ENCODE measurements at places on chromosomes 13 and 19.

DNA sequence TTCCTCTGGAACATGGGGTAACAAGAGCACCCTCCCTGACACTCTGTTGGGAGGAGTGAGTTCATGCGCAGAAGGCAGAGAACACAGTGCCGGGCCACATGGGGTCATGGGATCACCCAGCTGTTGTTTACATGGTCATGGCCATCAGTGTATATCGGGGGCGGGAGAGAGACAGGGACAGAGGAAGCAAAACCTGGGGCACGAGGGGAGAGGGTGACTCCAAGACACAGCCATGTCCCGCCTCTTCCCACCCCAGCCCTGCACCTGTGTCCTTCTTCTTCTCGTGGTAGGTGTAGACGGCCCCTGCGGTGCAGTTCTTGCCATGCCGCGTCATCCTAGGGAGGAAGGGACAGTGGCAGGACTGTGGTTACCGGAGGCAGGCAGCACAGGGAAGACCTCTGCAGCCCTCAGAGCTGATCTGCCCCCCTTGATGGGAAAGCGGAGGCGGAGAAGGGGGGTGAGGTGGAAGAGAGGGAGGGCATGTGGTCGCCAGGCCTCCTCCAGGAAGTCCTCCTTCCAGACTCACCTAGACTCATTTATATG is 19.9 kb downstream of the NOSIP start:
- peaks cover 10% of the 10 kb centered on the region for H3K36me3 ChIP-seq
- H3K4me1 ChIP-seq, result no peaks in the 10 kb centered on the region

GRCh38 chr13:48532256-48532505 is 699 bp downstream of the RCBTB2 start:
- H3K36me3 ChIP-seq, result no peaks in the 10 kb centered on the region
- H3K4me3 ChIP-seq, result peak overlapping the region; percentile 80
- no peaks in the 10 kb centered on the region for H3K27me3 ChIP-seq
- H3K27ac ChIP-seq, result peak overlapping the region; percentile 95
- H3K4me1 ChIP-seq, result peaks cover 13% of the 10 kb centered on the region

DNA sequence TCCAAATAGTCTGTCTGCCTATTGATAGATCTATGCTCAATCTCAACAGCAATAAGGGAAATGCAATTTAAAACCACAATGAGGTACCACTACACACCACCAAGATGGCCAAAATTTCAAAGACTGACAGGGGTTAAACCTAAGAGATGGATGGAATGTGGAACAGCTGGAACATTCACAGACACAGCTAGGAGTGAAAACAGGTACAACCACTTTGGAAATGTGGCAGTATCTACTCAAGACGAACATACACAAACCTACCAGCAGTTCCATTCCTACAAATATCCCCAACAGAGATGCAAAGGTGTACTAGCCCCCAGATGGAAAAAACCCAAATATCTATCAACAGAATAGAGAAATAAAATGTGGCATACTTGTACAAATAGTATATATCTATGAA is 86.4 kb downstream of the TSC22D1 start:
- H3K4me3 ChIP-seq, result no peak overlapping the region
- H3K27ac ChIP-seq, result no peak overlapping the region
- H3K27me3 ChIP-seq, result no peaks in the 10 kb centered on the region

DNA sequence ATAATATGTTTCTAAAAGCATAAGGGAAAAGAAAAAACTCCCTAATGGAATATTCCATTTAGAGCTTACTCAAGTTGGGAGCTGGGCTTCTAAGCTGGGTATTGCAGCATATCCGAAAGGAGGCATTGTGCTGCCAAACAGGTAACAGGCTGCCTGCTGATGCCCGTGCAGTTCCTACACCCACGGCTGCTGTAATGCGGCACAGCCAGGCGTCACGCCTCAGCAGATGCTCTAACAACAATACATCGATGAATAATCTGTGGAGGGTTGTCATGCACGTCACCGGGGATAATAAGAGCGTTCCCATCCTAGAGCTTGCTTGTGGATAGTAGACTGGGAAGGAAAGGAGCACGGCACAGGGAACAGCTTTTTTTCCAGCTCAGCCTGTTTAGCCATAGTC is 1582.1 kb upstream of the SLC10A2 start:
- no peak overlapping the region for H3K27ac ChIP-seq
- H3K27me3 ChIP-seq, result no peaks in the 10 kb centered on the region
- no peak for DNase-seq
- no peaks in the 10 kb centered on the region for H3K36me3 ChIP-seq
- H3K4me1 ChIP-seq, result no peaks in the 10 kb centered on the region
- H3K4me3 ChIP-seq, result no peak overlapping the region

- H3K27me3 ChIP-seq, result no peaks in the 10 kb centered on the region
- peaks cover 16% of the 10 kb centered on the region for H3K4me1 ChIP-seq
- H3K4me3 ChIP-seq, result peak within 1 kb of the TSS; percentile 81
- DNase-seq, result peak; percentile 76
Measured at GRCh38 chr19:44748426-44749254, at the start of gene BCL3. Gene BCL3 (plus strand): TSS chr19:44748708. CDS start chr19:44748791, 83 bp downstream.

DNA sequence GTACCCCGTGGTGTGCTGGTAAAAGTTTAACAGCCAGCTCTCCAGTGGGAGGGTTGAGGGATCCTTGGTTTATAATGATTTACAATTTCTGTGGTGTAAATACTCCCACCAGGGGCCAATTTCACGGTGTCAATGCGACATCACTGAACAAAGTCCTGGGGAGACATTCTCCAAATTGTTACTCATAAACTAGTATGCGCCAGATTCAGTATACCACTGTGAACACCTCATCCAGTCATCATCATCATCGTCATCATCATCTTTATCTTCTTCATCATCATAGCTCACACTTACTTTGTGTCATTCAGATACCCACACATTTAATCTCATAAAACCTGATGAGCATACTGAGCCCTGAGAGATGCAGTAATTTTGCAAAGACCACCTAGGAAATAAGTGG is 17.2 kb upstream of the TNFSF14 start:
- H3K27me3 ChIP-seq, result peaks cover 21% of the 10 kb centered on the region
- H3K4me1 ChIP-seq, result no peaks in the 10 kb centered on the region
- no peaks in the 10 kb centered on the region for H3K36me3 ChIP-seq
- no peak overlapping the region for H3K4me3 ChIP-seq

DNA sequence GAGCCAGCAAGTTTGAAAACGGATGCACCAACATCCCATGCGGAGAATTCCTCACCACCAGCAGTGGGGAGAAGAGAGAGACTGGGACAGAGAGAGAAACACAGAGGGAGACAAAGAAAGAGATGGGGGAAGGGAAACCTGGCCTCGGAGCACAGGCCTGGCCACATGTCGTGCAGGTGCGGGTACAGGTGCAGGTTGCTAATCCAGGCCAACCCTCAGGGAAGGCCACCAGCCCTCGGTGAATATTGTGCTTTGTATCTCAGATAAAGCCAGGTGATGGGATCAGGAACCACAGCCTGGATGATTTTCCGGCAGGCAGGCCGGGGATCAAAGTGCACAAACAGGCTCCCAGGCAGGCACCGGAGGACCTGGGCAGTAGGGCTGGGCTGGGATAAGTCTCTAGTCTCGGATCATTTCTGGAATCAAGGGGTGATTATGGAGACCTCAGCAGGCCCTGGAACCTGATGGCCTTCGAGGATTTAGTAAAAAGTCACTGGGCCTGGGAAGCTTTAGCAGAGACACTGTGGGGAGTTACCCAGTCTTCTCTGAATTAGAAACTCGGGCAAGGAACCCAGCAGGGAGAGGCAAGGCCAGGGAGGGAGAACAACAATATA is 3.7 kb downstream of the GAS6 start:
- H3K27ac ChIP-seq, result peak overlapping the region; percentile 1
- DNase-seq, result no peak
- no peak overlapping the region for H3K4me3 ChIP-seq
- no peaks in the 10 kb centered on the region for H3K36me3 ChIP-seq
- H3K4me1 ChIP-seq, result peaks cover 36% of the 10 kb centered on the region

DNA sequence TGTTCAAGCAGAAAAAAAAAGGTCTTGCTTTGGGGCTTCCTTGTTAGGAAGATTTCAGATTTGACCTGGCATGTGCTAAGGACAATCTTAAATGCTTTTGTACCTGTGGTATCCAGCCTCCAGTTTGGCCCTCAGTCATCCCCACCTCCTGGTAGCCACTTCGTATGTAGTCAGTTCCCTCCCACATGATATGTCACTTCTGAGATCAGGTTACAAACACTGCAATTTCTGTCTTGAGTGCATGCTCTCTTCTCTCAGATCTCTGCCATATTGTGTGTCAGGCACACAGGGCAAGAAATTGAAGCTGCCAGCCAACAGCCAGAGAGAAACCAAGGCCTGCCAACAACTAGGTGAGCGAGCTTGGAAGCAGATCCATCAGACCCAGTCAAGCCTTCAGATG is 60.3 kb upstream of the STARD13 start:
- H3K4me3 ChIP-seq, result no peak overlapping the region
- no peaks in the 10 kb centered on the region for H3K27me3 ChIP-seq
- no peak for DNase-seq

DNA sequence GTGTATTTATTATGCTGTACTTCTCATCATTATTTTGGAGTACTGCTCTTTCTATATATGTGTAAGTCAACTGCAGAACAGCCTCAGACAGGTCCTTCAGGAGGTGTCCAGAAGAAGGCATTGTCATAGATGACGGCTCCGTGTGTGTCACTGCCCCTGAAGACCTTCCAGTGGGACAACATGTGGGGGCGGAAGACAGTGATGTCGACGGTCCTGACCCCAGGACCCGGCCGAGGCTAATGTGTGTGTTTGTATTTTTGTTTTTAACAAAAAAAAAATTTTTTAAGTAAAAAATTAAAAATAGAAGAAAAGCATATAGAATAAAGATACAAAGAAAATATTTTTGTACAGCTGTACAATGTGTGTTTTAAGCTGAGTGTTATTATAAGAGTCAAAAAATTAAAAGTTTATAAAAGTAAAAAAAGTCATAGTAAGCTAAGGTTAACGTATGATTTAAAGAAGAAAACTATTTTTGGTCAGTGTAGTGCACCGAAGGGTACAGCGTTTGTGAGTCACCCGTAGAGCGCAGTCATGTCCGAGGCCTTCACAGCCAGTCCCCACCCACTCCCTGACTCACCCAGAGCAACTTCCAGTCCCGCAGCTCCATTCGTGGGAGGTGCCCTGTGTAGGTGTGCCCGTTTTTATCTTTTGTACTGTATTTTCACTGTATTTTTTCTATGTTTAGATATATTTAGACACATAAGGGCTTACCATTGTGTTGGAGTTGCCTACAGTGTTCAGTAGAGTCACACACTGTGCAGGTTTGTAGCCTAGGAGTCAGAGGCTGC is 42.2 kb upstream of the SPACA7 start:
- no peak overlapping the region for H3K27ac ChIP-seq
- H3K4me3 ChIP-seq, result no peak overlapping the region
- peaks cover 34% of the 10 kb centered on the region for H3K27me3 ChIP-seq
- H3K4me1 ChIP-seq, result no peaks in the 10 kb centered on the region

- no peaks in the 10 kb centered on the region for H3K27me3 ChIP-seq
- no peak overlapping the region for H3K4me3 ChIP-seq
- H3K4me1 ChIP-seq, result no peaks in the 10 kb centered on the region
- H3K36me3 ChIP-seq, result peaks cover 41% of the 10 kb centered on the region
- DNase-seq, result no peak
Measured at GRCh38 chr13:110506859-110507566, 54.5 kb downstream of the RAB20 start.

- DNase-seq, result peak; percentile 27
- no peak overlapping the region for H3K4me3 ChIP-seq
- no peaks in the 10 kb centered on the region for H3K27me3 ChIP-seq
- no peak overlapping the region for H3K27ac ChIP-seq
Measured at GRCh38 chr13:91078093-91078679, 269.3 kb upstream of the MIR17HG start.

DNA sequence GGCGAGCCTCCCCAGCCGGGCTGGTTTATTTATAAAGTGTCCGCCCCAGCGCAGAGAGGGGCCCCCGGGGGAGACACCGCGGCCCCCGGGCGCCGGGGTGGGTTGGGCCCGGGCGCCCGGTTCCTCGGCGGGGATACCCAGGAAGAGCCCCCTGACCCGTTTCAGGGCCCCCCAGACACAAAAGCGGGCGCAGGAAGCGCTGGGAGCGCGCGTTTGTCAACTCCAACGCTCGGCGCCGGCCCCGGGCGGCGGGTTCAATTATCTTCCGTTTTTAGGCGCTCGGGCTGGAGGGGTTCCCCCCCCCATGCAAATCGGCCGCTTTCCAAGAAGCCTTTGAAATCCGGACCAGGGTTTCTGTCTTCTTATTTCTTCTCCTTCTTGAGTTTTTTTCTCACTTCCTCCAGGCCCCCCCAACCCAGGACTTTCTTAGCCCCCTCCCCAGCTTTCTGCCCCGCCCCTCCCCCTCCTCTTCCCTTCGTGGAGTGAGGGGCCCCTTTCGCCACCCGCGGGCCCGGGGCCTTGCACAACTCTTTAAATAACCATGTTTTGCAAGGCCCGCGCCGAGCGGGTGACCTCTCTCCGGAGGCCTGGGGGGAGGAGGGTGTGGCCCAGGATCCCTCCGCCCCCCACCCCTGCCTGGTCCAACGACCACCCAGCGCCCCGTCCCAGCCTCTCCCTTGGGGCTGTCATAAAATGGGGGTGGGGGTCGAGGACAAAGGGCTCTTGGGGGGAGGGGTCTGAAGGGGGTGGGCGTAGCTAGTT is 935 bp downstream of the ARID3A start:
- 0 out of 2 replicates have a peak, but pooled peaks cover 7% of the 10 kb centered on the region for H3K4me1 ChIP-seq
- H3K27ac ChIP-seq, result peak overlapping the region; percentile 46
- H3K27me3 ChIP-seq, result no peaks in the 10 kb centered on the region

DNA sequence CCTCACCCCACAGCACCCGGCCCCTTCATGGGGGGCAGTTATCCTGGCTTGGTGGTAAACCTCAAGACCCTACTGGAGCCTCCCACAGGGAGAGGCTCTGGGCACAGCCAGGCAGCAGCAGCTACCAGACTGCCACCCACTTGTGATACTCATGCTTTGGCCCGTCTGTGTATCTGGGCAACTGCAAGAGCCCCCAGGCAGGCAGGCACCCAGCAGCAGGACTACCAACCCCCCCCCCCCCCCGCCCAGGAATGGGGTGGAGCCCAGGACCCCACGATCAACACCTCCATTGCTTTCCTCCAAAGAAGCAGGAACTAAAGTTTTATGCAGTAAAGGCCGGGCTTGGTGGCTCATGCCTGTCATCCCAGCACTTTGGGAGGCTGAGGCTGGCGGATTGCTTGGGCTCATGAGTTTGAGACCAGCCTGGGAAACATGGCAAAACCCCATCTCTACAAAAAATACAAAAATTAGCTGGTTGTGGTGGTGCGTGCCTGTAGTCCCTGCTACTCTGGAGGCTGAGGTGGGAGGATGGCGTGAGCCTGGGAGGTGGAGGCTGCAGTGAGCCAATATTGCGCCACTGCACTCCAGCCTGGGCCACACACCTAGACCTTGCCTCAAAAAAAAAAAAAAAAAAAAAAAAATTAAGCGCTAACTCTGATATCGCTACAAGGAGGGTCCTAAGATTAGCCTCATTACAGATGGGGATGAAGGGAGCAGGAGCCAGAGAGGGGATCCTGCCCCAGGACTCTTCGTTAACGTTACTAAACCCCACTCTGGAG is 1.1 kb upstream of the LYL1 start:
- H3K27ac ChIP-seq, result peak overlapping the region; percentile 92
- H3K36me3 ChIP-seq, result no peaks in the 10 kb centered on the region
- H3K27me3 ChIP-seq, result no peaks in the 10 kb centered on the region
- no peak overlapping the region for H3K4me3 ChIP-seq
- H3K4me1 ChIP-seq, result no peaks in the 10 kb centered on the region

Measured in SK-N-SH (cell line).